Pons (tissue), 1 donor: ENCODE measurements at places on chromosomes 5 and 9.

GRCh38 chr5:63981864-63982263, 19.6 kb upstream of the HTR1A start:
- DNase-seq = no peak

GRCh38 chr9:103277240-103277639, 282.1 kb downstream of the CYLC2 start:
- no peak for DNase-seq

- no peak for DNase-seq
Observed at GRCh38 chr5:126896170-126896702, 119.3 kb downstream of the LMNB1 start.

DNA sequence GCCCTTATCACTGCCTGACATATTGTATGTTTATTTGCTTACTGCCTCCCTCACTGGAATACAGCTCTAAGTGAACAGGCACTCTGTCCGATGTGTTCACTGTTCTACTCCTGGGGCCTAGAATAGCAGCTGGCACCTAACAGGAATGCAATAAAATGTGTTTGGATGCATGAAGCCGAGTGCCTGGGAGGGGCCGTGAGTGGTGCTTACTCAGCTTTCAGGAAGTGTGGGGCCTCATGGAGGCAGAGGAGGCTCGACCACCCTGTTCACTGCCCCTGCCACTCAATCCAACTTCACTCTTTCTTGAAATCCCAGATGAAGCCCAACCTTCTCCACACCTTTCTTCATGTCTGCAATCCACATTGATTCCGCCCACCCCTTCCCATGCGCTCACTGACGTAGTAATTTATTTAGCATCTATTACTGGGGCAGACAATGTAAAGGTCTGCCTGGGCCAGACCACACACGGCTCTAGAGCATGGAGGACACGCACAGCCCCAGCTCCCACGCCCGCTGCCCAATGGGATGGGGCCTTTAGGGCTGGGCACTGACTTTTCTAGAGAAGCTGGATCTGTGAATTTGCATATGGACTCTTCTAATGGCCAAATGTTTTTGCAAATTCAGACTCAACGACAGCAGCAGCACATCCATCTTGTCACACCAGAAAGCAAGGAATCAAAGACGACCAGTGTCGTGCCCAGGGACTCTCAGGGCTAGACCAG, 21.3 kb downstream of the TBC1D9B start:
- no peak for DNase-seq

DNA sequence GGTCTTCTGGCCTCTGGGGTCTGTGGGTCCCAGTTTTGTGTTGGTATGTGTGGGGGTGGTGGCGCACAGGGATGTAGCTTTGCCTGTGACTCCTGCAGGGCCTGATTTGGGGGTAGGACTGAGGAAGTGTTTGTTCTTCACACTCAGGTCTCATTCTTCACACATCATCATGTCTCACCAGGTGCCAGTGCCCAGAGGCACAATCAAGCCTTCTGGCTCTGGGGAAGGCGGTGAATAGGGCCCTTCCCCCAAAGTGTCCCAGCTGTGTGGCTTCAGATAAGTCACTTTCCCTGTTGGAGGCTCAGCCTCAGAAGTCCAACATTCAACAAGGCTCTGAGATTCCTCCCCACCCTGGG, 5.1 kb downstream of the DBN1 start:
- DNase-seq = no peak

GRCh38 chr9:83060556-83060955, 2.4 kb downstream of the RASEF start:
- no peak for DNase-seq

GRCh38 chr9:117258184-117258866, 156.5 kb downstream of the ASTN2 start:
- no peak for DNase-seq

- DNase-seq = no peak
Observed at GRCh38 chr5:606061-606460, 6.1 kb upstream of the CEP72 start.

DNA sequence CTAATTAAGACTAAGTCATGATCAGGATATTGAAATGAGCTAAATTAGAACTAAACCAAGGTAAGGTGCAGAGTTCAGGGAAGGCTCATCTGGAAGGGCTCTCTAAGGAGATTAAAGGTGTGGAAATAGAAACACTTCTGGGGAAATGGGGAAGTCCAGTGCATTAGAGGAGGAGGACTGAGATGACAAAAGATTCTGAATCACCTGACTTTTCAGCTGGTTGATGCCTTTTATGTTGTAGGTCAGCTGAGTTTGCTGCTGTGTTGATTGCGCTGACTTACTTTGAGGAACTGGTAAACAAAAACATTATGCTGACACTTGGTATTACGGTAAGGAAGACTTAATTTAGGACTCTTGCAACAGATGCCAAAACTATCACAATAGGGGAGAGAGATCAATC, 23.8 kb downstream of the IFNA5 start:
- DNase-seq = no peak

DNA sequence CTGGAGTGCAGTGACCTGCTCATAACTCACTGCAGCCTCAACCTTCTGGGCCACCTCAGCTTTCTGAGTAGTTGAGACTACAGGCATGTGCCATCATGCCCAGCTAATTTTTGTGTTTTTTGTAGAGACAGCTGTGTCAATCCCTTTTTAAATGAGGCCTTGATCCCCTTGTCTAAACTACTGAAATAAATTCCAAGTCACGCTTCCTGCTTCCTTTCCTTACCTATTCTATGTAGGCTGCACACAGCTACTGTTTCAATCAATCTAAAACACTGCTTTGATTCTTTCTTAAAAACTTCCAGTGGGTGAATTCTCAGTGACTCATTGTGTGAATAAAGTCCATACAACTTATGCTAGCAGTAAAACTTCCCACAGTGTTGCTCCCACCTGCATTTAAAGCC, 2.9 kb upstream of the C7 start:
- no peak for DNase-seq

DNA sequence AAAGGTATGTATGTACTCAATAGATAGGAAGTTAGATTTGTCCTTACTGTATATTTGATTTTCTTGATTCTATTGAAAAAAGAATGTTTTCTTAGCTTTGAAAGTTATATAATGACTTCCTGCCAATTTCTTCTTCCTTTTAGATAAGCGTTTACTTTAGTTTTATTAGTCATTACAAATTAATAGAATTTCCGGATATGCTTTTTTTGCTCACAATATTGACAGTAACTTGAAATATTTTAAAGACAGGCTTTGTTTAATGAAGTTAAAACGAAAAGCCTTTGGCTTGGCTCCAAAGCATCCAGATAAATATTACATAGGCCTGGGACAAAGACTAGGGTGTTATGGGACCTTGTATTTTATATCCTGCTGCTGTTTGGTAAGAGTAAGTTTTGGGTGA, 49.5 kb downstream of the CWC27 start:
- DNase-seq = no peak

GRCh38 chr5:150059623-150060022, 26.7 kb downstream of the CSF1R start:
- no peak for DNase-seq

DNA sequence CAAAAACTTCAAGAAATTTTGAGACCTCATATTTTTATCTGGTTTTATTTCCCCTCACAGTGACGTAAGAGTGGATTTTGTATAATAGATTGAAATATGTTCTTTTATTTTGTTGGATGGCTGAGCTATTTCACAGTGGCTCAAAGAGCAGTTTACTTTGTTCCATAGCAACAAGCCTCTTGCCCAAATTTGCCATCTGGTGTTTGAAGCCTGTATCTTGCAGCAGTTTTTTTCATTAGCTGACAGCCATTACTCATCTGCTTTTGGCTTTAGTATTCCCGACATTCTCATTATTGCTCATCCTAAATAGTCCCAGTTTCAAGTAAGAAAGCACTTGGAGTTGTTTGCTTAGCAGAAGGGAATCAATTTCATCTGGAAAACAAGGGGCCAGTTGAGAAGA, 36.3 kb downstream of the GDA start:
- peak; percentile 9 for DNase-seq

DNA sequence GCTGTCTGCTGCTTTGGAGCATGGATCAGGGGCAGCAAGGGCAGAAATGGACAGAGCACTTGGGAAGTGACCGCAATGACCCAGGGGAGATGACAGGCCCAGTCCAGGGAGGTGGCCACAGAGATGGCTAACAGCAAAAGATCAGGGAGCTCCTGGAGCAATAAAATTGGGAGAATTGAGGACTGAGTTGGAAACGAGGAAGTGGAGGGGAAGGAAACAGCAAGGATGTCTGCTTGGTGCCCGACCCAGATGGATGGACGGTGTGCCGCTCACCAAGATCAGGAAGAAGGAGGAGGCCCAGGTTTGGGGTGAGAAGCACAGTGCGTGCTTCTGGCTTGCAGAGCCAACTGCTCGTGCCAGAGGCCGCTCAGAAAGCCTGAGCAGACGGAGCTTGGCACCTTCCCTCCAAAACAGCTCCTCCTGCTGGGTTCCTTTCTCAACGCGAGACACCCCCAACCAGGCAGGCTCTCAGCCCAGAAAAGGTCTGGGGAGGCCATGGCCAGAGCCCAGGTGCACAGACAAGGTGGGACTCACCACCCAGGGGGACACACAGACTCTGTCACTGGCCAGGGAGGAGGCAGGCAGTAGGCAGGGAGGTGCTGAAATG, 1.7 kb upstream of the SLC34A1 start:
- DNase-seq = no peak

DNA sequence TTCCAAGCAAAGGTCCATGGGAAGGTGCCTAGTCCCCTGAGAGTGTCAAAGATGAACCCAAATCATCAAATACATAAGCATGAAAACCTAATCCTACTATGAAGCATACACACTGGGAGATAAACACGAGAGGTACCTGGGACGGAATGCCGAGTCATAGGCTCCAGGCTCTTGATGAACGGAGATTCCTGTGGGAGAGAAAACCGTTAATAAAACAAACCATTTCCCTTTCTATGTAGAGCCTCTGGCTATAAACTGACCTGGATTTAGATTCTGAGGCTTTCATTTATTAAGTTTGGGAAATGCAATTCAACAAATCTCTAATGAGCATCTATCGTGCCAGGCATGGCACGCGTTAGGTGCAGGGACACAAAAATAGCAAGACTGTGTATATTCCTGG, 206.4 kb upstream of the IL12B start:
- no peak for DNase-seq

GRCh38 chr9:122227575-122227900, 1.2 kb downstream of the LHX6 start:
- no peak for DNase-seq

GRCh38 chr5:104071887-104072286, 509.3 kb upstream of the NUDT12 start:
- no peak for DNase-seq

GRCh38 chr5:150159741-150160179, 4.1 kb upstream of the PDGFRB start:
- no peak for DNase-seq

DNA sequence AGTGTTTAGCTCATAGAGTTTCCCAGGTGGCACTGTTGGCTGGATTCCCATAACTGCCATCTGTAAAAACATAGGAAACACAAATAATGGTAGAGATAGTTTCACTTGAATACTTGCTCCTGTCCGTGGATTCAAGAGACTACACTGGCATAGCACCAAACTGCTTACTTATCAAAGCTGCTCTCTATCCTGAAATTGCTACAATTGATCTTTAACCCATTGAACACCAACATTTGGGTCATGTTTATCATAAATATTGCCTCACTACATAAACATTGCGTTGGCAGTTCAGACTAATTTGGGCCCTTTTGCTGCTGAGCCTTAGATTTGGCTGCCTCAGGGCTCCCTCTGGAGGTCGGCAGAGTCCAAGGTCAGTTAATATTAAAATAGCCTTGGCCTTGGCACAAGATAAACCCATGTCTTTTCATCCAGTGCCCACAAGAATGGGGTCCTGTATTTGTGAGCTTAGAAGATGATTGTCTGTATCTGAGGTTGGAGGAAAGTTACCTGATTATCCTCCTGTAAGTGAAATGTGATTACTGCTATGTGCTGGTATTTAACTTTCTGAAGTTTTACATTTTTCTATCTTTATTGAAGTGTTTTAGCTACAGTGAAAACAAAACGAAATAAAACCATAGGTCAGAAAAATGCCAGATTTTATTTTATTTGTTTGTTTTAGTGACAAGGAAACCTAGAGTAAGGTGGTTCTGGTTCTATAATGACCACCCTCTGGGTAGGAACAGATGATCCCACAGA, 4.0 kb upstream of the RANBP3L start:
- DNase-seq = peak; percentile 69

DNA sequence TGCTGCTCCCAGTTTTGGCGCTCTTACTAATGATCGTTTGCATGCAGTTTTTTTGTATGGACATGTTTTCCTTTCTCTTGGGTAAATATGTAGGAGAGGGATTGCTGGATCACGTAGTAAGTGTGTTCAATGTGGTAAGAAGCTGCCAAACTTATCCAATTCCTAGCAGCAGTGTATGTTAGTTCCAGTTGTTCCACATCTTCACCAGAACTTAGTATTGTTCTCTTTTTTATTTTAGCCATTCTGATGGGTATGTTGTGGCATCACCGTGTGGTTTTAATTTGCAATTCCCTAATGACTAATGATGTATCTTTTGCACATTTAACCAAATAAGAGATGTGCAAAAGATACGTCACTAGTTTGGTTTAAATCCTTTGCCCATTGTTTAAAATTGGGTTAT, 65.9 kb downstream of the IPPK start:
- DNase-seq = no peak

- DNase-seq = no peak
Observed at GRCh38 chr5:1926071-1926440, 43.3 kb upstream of the IRX4 start.

DNA sequence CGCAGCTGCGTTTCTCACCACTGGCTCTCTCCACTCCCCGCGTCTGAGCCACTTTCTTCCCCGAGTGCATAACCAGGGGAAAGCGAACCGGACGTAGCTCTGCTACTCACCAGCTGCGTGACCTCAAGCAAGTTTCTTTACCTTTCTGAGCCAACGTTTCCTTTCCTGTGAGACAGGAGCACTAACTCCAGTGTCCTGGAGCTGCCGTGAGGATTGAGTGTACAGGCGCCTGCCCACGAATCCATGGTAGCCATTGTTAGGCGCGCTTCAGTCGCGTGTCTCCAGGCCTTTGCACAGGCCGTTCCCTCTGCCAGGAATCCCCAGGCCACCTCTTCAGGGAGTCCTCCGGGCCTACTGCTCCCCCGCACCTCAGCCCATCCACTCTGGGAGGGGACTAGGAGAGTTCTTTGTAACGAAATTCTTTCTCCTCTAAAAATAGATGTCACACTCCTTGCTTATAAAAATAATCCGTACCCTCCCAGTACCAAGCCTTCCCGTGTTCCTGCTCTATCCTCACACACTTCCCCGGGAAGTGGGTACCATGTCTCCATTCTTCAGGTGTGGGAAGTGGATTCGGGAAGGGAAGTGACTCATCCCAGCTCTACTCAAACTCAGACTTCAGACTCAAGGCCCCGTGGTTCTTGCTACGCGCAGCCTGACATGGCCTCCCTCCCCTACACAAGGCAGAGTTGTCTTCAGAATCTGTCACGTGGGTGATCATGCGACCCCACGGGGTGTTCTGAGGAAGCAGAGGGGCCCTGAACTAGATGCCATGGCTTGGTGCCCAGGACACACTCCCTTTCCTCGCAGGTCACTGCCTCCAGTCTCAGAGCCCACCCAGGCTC, 16.1 kb upstream of the CRB2 start:
- DNase-seq = peak; percentile 70
